Cerebellar nuclear complex (tissue), 1 donor: ENCODE measurements at places on chromosomes 7 and 10.

DNA sequence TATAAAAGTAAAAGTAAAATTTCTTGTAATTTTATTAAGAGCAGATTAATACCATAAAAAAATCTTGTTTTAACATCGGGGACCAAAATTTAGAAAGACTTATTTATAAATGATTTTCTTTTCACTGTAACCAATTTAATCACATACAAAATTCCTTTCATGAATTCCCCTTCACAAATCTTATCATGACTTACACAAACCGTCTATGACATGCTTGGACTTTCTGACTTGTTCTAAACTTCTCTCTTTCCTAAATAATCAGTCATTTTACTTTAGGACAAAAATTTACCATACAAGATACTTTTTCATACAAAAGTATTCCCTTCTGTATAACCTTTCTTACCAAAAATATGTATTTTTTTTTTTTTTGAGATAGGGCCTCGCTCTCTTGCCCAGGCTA, 9.3 kb downstream of the CROT start:
- no peak for DNase-seq

GRCh38 chr10:27536437-27536836, 32.3 kb downstream of the RAB18 start:
- no peak for DNase-seq

GRCh38 chr10:107059068-107059804, 105.3 kb downstream of the SORCS1 start:
- DNase-seq: no peak

GRCh38 chr7:104074529-104074928, 85.1 kb upstream of the RELN start:
- DNase-seq: no peak

- no peak for DNase-seq
These were observed 21.1 kb upstream of the SH2D4B start for GRCh38 chr10:80516506-80517075.

DNA sequence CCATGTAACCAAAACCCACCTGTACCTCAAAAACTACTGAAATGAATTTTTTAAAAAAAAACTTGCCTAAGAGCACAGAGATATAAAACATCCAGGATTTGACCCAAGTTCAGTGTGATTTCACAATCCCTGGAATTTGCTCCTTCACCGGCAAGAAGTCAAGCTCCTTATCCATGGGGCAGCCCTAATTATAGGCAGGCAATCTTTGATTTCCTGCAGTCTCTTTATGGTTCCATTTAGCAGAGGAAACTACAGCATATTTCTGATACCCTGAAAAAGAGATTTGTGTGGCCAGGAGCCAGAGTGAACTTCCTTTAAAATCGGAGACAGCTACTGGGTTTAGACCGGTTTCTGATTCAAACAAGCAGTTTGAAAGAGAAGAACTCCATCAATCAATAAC, 154.1 kb downstream of the CALN1 start:
- DNase-seq: no peak

DNA sequence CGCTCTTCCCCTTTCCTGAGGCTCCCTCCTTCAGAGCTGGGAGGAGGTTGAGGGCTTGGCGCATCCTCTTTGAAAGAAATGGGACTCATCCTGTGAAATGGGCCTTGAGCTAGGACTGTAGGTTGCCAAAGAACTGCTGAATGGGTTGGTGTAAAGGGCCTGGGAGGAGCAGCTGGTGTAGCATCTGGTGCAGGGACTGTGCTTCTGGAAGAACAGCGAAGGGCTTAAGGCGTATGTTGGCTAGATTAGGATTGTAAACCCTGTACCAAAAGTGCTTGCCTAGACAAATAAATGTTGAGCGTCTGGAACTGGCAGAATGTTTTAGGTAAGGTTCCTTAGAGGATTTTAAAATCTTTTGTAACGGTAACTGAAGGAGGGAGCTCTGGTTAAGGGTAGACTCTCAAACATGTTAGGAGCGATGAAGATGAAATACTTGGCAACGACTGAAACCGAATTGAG, 563 bp downstream of the STAM start:
- no peak for DNase-seq

- DNase-seq: no peak
These were observed 176.2 kb downstream of the RTKN2 start for GRCh38 chr10:62092301-62093030.

GRCh38 chr7:155381852-155382801, 75.8 kb upstream of the EN2 start:
- DNase-seq: no peak

DNA sequence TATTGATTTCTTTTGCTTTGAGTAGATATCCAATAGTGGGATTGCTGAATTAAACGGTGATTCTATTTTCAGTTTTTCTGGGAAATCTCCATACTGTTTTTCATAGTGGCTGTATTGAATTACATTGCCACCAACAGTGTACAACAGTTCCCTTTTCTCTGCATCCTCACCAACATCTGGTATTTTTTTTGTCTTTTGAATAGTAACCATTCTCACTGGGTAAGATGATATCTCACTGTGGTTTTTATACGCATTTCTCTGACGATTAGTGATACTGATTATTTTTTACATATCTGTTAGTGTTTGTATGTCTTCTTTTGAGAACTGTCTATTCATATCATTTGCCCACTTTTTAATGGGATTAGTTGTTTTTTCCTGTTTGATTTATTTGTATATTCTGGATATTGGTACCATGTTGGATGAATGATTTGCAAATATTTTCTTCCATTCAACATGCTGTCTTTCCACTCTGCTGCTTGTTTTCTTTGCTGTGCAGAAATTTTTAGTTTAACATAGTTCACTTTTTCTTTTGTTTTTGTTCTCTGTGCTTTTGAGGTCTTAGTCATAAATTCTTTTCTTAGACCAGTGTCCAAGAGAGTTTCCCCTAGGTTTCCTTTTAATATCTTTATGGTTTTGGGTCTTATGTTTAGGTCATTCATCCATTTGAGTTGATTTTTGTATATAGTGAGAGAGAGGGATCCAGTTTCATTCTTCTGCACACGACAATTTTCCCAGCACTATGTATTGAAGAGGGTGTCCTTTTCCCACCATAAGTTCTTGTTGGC, 584.7 kb downstream of the PHTF2 start:
- no peak for DNase-seq

GRCh38 chr10:126504063-126504760, 115.9 kb upstream of the ADAM12 start:
- DNase-seq: no peak

GRCh38 chr7:93198472-93198871, 27.8 kb downstream of the HEPACAM2 start:
- no peak for DNase-seq

DNA sequence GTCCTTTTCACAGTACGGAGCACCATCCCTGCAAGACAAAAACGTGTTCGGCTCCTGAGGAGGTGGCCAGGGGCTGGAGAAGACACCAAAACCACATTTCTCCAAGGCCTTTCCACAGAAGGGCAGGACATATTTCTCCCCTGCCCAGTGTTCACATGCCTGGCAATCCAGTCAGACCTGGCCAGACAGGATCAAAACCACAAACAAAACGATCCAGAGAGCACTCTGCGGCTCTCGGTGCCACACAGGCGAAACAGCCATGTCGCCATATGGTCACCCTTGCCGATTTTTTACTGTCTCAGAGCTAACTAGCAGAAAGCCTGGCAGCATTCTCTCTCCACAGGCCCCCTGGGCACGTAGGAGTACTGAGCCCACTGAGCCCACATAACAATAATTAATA, 113.0 kb downstream of the ABLIM1 start:
- DNase-seq: peak; percentile 88

GRCh38 chr10:12510501-12510941, 161.2 kb downstream of the CAMK1D start:
- DNase-seq: no peak

GRCh38 chr10:19847321-19847720, 31.1 kb downstream of the PLXDC2 start:
- no peak for DNase-seq

GRCh38 chr7:30567081-30567480, 27.6 kb upstream of the GARS1 start:
- no peak for DNase-seq

DNA sequence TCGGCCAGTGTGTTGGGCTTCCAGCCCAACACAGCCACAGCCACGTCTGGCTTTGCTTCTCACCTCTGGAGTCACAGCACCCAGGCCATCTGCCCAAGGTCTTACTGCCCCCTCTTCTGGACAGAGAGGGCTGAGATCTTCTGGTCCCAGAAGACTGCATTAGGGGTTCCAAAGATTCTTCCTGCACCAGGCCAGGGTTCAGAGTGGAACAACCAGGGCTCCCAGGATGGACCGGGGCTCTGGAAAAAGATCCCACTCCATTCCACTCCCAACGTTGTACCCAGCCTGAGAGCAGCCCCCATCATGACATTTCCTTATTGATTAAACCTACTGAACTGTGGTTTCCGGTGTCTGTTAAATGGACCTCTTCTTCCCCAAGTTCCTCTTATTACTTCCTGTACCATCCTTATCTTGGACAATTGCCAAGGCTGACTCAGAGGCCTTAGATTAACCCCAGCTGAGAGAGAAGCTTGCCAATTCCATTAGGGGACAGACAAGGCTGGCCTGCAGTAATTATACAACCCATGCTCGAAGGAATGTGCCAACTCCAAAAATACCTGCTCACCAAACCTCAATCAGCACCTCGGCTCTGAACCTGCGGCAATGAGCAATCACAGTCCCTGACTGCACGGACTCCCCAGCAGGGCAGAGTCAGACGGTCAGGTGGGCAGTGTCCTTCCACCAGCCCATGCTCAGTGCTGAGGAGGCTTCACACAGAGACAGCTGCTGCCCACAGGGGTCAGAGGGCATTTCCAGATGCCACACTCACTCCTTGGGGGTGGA, 47.9 kb upstream of the NPFFR1 start:
- DNase-seq: no peak

- no peak for DNase-seq
These were observed 61.0 kb upstream of the MYL10 start for GRCh38 chr7:101690061-101690460.

DNA sequence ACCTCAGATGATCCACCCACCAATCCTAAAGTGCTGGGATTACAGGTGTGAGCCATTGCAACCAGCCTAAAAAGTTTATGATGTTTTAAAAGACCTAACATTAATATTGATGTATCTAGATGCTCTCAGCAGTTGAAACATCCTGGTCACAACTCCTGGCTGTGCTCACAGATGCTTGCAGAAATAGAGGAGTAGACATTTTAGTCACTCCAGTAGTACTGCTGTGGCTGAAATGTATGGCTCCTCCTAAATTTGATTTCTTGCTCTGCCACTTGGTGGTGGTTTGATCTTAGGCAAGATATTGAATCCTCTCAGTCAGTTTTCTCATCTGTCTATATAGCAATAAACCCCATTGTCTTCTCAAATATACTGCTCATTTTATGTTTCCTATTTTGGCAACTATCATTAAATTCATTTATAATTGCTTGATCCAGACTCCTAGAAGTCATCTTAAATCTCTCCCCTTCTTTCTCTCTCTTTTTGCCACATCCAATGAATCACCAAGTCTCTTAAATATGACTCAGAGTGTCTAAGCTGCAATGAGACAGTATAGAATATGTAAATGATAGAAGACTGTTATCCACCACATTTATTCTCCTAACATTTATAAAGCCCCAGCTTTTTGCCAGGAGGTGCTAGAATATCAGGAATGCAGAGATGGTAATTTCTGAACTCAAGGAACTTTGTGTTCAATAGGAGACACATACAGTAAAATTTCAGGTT, 78.1 kb upstream of the NRBF2 start:
- DNase-seq: no peak

- no peak for DNase-seq
These were observed 88.1 kb downstream of the TCF7L2 start for GRCh38 chr10:113038183-113038582.

- DNase-seq: no peak
These were observed 57.6 kb downstream of the MALSU1 start for GRCh38 chr7:23356726-23357125.

DNA sequence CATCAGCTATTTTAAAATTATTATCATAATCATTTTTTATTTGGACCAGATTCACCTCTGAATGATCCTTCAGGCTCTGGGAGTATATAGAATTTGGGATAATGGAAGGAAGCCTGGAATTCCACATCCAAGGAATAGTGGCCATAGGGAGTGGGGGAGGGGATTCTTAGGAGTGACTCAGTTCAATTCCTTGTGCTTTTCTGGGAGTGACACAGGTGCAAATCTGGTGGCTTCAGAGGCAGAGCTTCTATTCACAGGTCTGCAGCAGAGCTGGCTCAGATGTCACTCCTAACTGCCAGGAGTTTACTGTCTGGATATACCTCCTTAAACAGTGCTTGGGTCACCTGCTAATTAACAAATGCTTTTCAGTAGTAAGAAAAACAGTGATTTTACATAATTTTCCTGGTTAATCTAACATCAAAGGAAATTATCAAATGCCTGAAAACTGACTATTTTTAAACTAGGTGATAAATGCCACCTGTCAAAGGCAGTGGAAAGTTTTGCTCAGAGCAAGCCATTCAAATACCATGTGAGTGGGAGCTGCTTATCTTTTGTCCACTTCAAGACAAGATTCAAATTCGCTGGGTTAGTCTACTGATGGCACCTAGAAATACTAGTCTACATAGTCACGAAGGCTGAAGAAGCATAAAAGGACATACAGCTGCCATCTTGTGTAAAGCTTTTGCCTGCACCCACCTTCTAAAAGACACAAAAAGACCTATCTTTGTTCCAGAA, 106.7 kb upstream of the LAMB4 start:
- no peak for DNase-seq

DNA sequence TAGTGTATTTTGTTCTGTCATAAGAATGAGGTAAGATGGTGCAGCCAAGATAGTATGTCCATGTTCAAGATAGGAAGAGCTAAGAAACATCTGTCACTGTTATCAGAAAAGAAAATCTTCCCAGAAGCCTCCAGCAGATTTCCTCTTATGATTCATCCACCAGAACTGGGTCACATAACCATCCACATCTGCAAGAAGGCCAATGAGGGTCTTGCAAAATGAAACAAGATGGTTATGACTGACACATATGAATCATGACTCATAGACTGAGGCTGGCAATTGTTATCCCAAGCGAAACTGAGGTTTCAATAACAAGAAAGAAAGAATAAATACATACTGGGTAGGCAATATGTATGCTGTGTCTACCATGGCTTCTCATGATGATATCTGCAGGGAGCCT, 30.3 kb downstream of the CCNJ start:
- DNase-seq: no peak

- no peak for DNase-seq
These were observed 23.0 kb upstream of the ZRANB1 start for GRCh38 chr10:124918906-124919305.

- no peak for DNase-seq
These were observed 17.4 kb upstream of the CEP41 start for GRCh38 chr7:130458257-130458656.

DNA sequence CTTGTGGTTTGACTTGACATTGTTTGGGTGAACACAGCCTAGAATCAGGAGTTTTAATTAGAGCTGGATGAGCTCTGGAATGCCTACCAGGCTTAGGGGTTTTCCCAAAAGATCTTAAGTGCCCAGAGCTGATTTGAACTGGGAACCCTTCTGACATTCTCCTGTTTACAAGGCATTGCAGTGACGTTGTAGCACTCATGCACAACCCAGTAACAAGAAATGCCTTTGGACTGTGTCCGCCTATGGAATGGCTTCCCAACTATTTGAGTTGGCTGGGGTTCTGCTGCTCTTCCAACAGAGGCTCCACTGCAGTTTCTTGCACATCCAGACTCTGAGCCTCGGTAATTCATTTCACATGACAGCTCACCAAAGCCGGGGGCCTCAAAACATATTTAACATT, 76.7 kb upstream of the MKX start:
- no peak for DNase-seq
